Psoas muscle (tissue), 8 donors: ENCODE measurements at places on chromosomes 1 and 21.

DNA sequence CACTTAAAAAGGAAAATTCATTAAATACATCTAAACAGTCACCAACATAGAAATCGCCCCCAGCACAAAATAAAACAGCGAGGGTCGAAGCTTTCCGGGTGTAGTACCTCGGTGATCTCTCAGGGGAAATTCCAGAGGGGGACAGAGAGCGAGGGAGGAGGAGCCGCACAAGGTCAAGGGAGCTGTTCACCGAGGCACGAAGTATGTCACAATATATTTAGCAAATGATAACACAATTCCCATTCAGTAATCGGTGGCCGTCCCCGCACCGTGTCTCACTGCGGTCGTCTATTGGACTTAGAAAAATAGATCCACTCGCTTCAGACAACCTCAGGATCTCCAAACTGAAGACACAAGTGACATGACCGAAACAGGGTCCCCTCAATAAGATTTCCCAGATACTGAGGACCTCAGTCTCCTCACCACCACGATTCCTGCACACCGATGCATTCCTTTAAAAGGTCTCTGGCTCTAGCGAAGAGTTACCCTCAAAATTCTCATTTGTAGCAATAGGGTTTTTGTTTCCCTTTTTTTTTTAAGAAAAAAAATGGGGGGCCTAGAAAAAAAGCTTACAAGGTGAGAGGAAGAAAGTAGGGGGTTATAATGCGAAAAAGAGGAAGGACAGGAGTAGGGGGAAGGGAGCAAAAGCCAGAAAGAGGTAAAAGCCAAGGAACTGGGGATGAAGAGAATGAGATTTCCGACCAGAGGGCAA lies 1.1 kb downstream of the LPGAT1 start:
- DNase-seq, result peak; percentile 23

- DNase-seq, result no peak
Observed at GRCh38 chr1:57518496-57518895, 94.6 kb upstream of the DAB1 start.

DNA sequence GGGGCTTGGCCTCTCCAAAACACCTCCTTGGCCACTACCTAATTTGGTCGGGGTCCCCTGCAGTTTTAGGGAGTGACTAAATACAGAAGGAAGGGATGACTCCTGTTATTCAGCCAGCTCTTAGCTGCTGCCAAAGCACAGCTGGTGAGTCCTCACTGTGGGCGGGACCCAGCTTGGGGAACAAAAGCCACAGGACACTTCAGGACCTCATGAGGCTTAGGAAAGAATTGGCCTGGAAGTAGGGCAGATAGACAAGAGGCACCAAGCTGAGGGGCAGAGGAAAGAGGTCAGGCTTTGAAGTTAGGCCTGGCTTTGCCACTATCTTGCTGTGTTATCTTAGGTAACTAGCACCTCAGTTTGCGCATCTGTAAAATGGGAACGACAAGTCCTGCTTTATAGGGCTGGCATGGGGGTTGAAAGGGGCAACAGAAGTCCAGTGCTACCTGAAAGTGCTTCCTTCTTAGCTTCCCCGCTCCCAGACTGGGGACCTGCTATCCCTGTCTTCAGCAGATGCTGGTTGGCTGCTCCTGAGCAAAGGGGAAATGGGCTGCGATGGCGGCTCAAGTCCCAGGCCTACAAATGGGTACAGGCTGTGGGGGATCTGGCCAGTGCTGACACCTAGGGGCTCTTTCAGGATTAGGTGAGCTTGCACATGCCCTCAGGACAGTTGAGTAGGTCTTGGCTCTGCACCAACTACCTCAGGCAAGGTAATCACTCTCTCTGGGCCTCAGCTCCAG lies 15.7 kb downstream of the IFI6 start:
- peak; percentile 80 for DNase-seq

- DNase-seq, result no peak
Observed at GRCh38 chr1:236458996-236459395, 64.8 kb upstream of the LGALS8 start.

GRCh38 chr21:31988492-31989290 lies 115.9 kb downstream of the HUNK start:
- no peak for DNase-seq

DNA sequence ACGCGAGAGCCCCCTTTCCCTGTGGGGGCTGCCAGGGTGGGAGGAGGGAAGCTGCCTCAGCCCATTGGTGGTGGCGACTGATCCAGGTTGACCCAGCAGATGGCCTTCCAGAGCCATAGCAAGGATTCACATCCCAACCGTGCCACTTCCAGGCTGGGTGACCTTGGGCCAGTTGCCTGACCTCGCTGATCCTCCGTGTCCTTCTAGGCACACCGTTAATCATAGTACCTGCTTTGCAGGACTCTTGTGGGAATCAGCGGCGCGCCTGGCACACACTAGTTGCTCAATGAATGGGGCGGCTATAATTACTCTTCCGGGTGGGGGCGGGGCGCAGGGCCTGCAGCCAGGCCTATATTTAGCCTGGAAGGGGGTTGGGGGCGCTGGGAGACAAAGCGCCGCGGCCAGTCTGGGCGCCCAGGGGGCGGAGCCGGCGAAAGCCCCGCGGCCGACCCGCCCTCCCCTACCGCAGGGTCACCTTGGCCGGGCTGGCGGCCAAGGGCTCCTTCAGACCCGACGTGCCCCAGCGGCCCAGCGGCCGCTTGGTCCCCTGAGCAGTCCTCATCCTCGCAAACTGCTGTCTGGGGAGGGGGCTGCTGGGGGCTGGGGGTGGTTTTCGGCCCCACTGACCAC lies 5.1 kb downstream of the HSPB7 start:
- peak; percentile 95 for DNase-seq

DNA sequence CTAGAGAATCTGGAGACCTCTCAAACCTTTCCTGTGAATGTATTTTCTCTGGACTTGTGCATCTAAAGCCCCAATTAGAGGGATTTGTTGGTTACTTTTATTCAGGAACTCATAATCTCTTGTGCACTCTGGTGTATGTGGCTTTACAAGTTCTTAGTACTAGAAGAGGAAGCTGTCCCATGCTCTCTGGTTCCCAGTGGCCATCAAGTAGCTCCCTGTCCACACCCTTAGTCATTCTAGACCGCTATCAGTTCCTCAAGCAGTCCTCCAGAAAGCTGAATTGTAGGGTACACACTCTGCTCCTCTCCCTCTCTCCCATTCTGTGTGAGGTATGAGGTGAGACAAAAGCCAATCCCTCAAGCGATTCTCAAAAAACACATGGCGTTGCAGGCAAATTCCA lies 470.3 kb downstream of the PTPRC start:
- DNase-seq, result no peak

GRCh38 chr1:54595956-54596498 lies 27.3 kb downstream of the FAM151A start:
- no peak for DNase-seq

DNA sequence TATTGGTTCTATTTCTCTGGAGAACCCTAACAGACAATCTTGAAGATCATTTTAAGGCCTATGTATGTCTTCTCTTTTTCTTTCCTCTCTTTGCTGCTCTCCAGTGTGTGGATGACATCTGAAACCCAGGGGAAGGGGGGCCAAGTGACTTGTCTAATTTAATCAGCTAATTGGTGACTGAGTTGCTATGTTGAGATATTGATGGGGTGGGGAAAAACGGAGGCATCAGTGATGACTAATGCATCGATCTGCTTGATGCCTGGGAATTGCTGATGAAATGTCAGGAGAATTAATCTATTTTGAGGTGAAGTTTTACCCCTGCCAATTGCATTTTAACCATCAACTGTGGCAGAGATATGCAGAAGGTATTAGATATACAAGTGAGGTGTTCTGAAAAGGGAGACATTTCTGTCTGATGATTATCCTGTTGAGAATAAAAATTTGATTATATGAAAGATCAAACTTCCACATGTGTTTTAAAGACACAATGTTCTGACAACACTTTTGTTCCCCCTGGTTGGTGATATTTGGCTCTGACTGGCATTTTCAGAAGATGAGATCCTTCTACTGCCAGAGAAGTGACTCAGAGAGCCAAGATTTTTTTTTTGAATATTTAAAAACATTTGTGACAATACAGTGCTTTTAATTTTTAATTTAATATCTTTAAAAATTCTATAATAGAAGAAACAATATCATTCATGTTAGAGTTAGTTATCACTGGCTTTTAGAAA lies 18.7 kb upstream of the PTGFR start:
- DNase-seq, result no peak

GRCh38 chr1:93715529-93716126 lies 34.0 kb upstream of the BCAR3 start:
- DNase-seq, result no peak

- DNase-seq, result no peak
Observed at GRCh38 chr1:164689672-164690511, 130.9 kb downstream of the PBX1 start.

GRCh38 chr1:241532162-241532531 lies at the start of gene KMO:
KMO (plus strand) TSS chr1:241532378; CDS start chr1:241532445, 67 bp downstream.
- no peak for DNase-seq

- no peak for DNase-seq
Observed at GRCh38 chr1:230215529-230215928, 148.5 kb downstream of the GALNT2 start.

- no peak for DNase-seq
Observed at GRCh38 chr1:20370698-20371097, 80.0 kb downstream of the VWA5B1 start.

DNA sequence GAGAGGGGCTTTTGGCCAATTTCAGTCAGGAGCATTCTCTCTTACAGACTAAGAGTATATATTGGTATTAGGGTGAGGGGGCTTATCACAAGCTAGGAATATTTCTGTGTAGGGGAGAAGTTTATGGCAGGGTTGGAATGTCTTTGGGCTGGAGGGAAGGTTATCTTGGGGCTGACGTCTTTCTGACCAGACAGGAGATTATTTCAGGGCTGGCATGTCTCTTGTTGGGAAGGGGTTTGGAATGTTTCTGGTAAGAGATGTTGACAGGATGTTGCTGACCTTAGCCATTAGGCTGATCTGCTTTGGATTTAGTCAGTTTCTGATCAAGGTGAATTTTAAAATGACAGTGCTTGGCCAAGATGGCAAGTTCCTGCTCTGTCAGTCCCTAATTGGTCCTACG lies 17.8 kb upstream of the HSD3B1 start:
- no peak for DNase-seq

DNA sequence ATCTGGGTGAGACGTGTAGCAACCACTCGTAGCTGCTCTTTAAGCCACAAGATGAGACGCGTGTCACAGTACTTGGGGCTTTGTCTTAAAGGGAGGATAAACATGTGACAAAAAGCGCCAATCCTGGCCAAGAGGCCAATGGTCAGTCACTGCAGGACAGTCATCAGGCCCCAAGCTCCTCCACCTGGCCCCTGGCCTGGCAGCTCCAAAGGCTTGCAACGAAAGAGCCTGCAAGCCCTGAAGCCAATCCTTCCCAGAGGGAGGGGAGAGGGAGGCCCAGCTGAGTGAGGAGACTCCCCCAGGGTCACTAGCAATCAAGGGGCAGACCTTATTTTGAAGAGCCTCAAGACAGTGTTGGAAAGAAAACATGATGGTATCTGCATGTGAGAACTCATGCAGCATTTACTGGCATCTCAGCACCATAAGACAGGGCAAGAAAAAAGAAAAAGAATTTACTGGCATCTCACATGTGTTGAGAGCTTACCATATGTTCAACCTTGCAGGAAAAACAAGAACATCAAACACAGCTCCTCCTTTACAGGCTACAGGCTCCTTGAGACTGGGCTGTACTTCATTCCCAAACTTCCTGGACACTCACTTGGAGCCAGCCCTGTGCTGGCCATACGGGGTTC lies 11.4 kb downstream of the GLIS1 start:
- DNase-seq, result no peak

- no peak for DNase-seq
Observed at GRCh38 chr1:238672262-238672661, 714.1 kb upstream of the CHRM3 start.

DNA sequence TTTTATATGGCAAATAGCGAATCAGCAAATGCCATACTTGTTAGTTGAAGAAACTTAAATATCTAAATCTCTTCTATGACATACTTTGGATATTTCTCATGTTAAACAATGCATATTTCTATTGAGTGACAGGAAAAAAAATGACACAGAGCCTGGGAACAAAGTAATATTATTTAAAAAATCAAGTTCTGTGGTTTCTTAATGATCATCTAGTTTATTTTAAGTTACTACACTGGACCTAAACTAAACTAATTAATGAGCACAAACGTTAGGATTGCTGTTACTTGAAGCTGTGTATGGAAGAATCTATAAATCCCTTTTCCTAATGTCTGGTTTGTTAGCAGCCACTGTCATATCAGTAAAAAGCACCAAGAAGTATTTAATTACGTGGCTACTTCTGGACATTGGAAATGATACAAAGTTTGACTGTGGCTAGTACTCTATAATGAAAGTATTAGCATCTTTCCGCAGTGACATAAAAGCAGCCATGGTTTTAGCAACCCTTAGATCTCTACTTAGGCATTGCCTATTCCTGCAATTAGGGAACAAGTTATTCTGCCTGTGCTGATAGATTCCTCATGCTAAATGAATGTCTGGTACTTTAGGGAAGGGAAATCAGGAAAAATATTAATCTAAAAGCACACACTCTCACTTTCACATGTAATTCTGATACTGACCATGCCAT lies 981.7 kb upstream of the B3GALT2 start:
- DNase-seq, result no peak

- no peak for DNase-seq
Observed at GRCh38 chr1:214917081-214917635, 165.4 kb upstream of the KCNK2 start.

- DNase-seq, result no peak
Observed at GRCh38 chr1:232754930-232755329, 50.3 kb upstream of the MAP10 start.

GRCh38 chr1:29521811-29522580 lies 285.7 kb downstream of the PTPRU start:
- DNase-seq, result no peak

DNA sequence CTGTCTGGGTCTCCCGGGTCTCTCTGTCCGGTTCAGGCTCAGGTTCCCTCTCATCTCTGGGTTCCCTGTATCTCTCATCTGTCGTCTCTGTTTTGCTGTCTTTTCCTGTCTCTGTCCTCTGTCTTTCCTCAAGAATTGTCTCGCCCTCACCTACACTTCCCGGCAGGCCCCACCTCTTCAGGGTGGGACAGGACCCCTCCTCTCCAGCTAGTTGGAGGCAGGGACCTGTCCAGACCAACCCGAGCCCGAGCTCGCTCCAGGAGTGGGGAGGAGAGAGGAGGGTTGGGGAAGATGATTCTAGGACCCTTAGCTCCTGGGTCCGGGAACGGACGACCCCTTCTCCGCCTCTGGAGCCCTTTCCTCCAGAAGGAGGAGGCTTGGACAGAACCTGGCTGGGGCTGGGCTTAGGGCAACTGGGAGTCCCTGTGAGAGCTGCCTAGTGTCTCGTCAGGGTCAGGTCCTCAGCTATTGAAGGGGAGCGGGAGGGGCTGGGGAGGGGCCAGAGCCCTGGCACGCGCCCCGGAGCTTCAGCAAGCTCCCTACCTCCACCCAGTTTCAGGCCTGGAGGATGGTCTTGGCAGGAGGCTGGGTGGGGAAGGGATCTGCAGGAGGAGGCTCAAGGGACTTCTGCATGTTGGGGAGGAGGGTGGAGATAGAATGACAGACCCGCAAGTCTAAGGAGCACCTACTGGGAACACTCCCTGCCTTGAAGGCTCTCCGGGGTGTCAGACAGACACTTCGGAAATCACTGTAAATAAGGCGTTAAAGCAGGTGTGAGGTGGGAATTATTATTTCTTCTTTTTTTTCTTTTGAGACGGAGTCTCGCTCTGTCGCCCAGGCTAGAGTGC lies 26.3 kb upstream of the EPB41 start:
- DNase-seq, result no peak
